Thoracic aorta endothelial cell (primary cell): ENCODE measurements at places on chromosomes 7 and 10. TPM values are rescaled to one million over a fixed set of nuclear protein-coding genes. Genes with fewer than 3 reads are reported as not detected.

HKDC1 gene
- total RNA-seq, result 0.93 TPM in 1 of 2 replicates, not detected in the other

TMEM225B gene
- total RNA-seq, result 0.43 TPM in 1 of 2 replicates, not detected in the other

IKZF1 gene
- total RNA-seq, result not detected in 2 replicates

STEAP1 gene
- total RNA-seq, result 62.9 and 70.6 TPM in 2 replicates

BTBD16 gene
- not detected in 2 replicates for total RNA-seq

SPDYE5 gene
- under 0.01 TPM in 1 of 2 replicates, not detected in the other for total RNA-seq
